Astrocyte of the spinal cord (primary cell): ENCODE measurements at places on chromosomes 7 and 10.

DNA sequence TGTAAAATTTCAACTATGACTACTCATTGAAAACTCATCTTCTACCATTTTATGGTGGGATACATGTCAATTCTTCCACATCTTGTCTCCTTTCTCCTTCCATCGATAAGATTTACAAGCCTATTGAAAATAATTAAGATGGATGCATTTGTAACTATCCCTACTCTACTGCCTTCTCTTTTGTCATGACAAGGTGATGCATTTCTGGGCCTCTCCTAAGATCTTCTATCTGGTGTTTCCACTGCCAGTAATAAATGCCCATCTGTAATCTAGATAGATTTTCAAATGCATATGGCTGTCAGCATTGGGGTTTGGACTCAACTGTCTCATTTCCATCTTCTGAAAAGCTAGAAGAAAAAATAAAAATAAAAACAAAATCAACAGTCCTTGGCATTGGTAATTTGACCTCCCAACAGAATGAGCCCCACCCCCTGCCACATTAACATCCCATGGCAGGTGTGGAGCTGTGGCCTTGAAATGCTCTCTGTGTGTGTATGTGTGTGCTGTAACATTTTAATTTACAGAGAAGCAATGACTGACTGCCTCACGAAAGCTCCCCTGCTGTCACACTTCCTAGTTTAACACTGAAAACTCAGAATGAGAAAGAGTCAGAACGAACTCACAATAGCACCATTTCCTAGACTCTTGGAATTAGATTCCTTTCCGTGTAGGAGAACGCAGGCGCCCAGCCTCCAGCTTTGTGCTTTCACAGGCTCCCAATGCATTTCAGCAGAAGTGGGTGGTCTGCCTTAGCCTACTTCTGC is 74.2 kb downstream of the RHOBTB1 start:
- no peak for DNase-seq

DNA sequence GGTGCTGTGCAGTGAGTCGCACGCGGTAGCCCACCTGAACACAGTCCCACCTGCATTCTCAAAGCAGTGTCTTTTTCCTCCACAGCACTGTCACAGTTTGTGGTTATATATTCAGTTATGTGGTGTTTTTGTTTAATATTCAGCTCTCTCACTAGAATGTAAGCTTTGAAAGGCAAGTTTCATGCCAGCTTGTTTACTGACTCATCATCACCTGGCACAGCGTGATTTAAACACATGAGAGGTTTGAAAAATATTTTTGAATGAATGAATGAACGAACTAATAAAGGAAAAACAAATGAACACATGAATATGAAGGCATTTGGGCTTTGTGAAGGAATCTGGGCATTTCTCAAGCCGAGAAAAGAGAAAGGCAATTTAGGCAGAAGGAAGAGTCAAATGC is 51.9 kb upstream of the TM9SF3 start:
- DNase-seq, result no peak

GRCh38 chr7:48085433-48085791 is 3.7 kb upstream of the UPP1 start:
- DNase-seq, result no peak

DNA sequence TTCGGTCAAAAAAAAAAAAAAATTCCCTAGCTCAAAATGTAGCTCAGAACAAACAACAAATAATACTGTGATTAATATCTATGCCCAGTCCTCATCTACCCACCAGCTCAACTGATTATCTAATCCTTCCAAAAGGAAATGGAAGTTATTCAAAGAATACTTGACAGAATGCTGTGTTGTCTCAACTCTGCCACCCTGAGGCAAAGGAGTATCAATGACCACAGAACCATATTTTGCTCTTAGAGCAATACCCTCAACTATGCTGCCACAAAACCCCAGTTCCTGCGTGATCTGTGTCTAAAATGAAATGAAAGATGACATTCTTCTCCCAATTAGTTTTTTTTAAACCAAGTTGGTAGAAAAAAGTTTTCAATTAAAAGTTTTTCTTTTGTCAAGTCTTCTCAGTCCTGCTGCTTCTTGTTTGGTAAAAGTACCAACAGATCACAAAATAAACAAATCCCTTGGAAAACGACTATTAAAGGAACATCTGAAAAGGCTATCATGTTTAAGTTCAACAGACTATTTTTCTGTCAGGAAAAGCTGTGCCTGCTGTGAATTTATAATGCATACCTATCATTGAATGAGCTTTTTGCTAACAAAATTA is 21.6 kb downstream of the RBM28 start:
- DNase-seq, result peak; percentile 32

DNA sequence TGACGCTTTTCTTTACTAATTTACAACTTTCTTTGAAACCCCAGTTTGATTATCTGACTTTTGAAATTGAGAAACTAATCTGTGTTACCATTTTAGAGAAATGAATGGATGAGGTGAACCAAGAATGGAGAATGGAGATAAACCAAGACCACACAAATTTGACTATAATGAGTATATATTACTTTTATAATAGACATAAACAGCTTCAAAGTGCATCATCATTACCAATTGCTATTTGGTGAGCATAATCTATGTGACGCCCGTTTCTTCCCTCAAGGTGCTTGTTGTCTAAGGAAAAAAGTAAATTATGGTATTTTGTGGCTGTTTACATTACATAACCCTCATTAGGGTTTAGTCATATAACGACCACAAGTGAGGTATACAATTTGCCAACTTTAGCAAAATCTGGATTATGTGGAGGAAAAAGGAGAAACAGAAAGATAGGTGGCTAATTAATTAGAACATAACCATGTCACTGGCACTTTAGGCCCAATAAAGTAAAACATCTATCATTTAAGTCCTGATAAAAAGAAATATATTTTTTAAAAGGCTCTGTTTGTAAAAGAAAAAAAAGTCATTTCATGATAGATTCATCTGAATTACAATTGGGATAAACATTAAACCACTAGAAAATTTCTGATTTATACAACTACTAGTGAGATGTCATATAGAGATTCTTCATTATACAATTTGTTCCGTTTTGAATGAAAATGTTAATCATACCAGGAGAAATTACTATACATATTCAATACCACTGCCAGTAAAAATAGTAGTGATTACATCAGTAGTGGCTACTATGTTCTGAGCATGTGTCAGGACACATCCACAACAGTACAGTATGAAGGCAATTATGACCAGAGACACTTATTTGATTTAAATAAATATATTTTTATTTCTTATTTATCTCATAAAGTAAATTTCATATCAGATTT is 118.2 kb upstream of the FAM133B start:
- DNase-seq, result no peak
